ENCODE measurements at places on chromosomes 7 and 10. TPM values are rescaled to one million over a fixed set of nuclear protein-coding genes. Genes with fewer than 3 reads are reported as not detected.

TRIM50 gene
- not detected for total RNA-seq

EIF3A gene
- total RNA-seq = 87.8 TPM

DNA sequence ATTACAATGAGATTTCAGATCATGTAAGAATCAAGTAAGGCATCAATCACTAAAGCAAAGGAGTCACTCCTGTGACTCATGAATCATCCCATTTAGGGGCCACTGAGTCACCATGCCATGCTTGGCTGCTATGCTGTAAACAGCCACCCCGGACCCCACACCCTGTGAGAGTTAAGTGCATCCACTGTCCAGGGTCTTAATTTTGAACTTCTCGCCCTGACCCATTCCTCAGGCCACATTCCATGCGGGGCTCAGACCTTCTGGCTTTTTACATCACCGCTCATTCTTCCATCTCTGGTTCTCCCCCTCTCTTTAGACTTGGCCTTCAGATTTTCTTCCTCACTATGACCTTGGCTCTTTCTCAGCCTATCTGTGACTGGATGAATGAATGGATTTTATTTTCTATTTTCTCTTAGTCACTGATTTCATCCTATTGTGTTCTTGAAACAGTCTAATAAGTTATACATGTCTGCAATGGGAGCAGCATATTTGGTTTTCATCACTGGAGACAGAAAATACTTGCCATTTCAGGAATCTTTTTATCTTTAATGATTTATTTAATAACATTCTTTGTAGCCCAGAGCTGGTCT lies 239.6 kb downstream of the SKIDA1 start:
- DNase-seq = no peak

- DNase-seq = no peak
Measured at GRCh38 chr10:9437131-9437530, 1382.6 kb downstream of the GATA3 start.

DNA sequence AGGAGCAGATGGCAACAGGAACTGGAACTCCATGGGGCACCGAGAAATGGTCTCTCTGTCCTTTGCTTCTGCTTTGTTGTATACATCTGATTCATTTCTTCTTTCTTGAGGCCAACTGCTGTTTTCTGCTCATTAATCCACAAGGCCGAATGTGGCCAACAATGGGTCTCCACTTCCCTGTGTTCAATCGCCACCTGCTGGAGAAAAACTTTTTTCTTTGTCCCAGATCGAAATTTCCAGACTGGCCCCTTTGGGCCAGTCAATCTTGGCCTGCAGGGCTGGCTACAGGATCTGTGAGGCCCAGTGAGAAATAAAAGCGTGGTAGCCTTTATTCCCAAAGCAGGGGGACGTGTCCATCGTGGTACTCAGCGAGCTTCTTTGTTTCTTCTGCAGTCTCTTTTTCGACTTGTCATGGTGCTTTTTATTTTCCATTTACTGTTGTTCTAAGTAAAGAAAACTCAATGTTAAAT lies 58.8 kb downstream of the PARP12 start:
- peak; percentile 42 for DNase-seq

ANLN gene
- 0.82 TPM for total RNA-seq

DNA sequence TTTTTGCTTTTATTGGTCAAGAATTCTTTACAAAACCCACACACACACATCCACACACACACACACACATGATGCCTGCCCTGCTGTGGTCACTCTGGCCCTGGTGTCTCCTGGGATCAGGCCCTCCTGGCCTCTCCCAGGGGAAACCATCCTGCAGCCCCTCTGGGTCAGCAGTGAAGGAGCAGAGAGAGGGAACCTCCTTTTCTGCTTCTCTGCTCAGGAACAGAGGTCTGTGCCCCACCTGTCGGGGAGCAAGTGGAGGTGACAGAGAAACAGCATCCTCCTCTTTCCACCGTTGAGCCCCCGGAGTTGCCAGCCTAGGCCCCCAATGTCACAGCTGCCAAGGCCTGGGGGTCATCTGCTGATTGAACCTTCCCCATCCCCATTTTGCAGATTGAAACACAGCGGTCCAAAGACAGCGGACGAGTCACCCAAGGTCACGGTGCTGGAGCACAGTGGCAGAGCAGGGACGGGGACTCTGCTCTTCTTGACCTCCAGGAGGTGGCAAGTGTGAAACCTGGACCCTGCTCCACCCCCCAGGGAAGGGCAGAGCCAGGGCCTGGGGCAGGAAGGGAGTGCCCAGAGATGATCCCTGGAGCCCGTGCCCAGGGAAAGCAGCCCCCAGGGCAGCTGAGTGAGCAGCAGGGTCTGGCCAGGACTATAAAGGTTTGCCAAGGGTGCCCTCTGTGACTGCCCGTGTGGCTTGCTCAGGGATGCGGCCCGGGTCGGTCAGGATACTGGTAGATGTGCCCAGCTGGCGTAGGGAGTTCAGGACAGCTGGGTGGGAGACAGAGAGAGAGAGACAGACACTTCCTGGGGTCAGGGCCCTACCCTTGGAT lies 15.0 kb upstream of the TBL2 start:
- no peak for DNase-seq

GRCh38 chr7:130409712-130410072 lies 29.4 kb downstream of the CPA1 start:
- DNase-seq = no peak

DNA sequence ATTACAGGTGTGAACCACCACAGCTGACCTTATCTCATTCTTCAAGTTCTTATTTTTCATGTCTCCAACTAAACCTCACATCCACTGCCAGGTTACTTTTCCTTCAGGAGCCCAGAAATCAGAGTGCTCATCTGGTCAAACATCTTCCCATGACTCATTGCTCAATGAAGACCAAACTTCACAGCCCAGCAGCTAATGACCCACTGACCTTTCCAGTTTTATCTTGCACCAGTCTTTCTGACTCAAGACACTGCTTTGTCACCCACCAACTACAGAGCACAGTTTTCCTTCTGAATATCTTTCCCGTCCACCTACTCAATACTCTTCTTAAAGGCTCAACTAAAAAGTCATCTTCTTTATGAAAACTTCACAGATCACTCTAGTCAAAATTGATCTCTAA lies 245.1 kb downstream of the CHCHD3 start:
- DNase-seq = no peak

DNA sequence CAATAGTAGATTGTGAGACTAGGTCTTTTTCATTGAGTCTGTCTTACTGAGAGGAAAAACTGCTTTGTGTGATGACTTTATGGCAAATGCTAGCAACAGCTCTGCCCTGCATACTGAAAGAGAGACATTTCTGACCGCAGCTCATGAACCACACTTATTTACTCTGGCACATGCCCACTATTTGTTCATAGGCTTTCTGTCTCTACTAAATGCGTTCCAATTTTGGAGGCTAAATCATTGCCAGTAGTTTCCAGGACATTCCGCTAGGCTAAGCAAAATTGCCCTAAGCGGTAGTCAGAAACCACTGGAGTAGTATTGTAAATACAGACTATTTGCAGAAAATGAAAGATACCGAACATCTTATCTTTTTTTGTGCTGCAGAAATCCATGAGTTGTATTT lies 55.6 kb upstream of the DLX6 start:
- DNase-seq = no peak

- no peak for DNase-seq
Measured at GRCh38 chr10:61779950-61780659, 117.4 kb downstream of the CABCOCO1 start.

GRCh38 chr7:83588602-83589240 lies 60.2 kb downstream of the SEMA3E start:
- DNase-seq = no peak

DNA sequence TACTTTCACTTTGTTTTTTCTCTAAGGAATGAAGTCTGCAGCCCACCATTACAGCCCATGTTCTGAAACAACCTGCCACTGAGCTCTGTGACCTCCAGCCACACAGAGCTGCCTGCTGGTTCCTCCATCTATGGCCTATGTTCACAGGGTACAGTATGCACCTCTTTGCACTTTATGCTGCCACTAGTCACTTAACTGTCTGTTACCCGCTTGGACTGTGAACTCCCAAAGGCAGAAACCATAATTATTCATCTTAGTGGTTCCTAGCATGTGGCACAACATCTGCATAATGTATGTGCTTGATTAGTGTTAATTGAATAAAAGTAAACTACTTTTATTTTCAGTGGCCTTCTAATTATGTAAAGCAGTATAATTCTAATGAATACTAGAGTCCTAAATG lies 95.5 kb upstream of the BET1 start:
- no peak for DNase-seq

CADPS2 gene
- not detected for total RNA-seq

DNA sequence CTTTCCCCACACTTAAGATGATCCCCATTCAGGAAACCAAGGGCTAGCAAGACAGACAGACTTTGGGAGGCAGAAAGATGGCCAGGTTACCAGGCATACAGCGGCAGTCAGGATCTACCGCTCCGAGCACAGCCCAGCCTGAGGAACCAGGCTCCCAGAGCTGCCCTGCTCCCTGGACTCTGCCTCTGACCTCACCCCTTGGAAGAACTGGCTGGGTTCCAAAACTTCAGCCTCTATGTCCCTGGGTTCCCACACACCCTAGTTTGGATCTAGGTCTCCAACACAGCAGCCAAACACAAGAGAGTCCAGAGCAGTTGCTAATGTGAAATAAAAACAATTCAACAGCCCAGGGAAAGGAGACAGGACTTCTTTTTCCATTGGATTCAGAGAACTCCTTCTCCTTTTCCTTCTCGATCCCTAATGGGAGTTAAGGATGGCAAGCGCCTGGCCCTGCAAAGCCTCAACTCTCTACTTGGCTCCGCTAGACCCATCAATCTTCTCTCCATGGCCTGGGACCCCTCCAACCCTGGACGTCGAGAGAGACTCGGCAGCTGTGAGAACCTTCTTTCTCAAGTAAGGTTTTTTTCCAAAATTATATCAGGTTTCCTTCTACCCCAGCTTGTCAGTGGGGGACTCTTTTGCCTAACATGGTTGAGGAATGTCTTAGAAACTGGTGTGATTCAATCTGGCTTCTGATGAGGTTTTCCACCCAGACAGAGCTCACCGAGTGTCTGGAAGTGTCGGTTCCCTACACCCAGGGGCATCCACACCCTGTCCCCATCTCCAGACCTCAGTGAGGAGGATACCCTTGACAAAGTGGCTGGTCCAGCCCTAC lies 219.6 kb downstream of the KCNMA1 start:
- DNase-seq = no peak

SRGN gene
- 262 TPM for total RNA-seq

DNA sequence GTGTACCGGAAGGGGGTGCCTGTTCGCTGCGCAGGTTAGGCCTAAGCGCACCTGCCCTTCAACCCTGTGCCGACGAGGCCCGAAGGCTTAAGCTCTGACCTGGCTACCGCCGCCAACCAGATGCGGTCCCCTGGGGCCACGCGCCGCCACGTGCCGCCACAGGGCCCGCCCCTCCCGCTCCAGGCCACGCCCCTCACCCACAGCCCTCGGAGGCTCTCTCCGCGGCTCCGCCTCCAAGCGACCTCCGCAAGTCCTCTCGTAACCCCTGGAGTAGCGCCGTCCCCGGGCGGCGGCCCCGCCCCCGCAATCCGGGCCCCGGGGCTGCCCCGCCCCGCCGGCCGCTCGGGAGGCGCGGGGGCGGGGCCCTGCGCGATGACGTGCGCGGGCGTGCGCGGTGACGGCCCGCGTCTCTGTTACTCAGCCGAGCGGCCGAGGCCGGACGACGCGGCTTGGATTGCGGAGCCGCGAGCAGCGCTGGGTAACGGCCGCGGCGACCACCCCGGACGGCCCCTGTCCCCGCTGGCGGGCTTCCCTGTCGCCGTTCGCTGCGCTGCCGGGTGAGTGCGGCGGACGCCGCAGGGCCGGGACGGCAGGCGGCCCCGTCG lies at the start of gene MAPK8:
TSS of gene MAPK8 (plus strand) at position 413 of the 605 bp plus-strand sequence. CDS start 94,984 bp downstream, outside the sequence.
- DNase-seq = peak; percentile 93

GRCh38 chr7:151139071-151139790 lies 28.3 kb downstream of the GBX1 start:
- DNase-seq = no peak

GRCh38 chr7:2958416-2959102 lies 85.1 kb downstream of the CARD11 start:
- no peak for DNase-seq

DNA sequence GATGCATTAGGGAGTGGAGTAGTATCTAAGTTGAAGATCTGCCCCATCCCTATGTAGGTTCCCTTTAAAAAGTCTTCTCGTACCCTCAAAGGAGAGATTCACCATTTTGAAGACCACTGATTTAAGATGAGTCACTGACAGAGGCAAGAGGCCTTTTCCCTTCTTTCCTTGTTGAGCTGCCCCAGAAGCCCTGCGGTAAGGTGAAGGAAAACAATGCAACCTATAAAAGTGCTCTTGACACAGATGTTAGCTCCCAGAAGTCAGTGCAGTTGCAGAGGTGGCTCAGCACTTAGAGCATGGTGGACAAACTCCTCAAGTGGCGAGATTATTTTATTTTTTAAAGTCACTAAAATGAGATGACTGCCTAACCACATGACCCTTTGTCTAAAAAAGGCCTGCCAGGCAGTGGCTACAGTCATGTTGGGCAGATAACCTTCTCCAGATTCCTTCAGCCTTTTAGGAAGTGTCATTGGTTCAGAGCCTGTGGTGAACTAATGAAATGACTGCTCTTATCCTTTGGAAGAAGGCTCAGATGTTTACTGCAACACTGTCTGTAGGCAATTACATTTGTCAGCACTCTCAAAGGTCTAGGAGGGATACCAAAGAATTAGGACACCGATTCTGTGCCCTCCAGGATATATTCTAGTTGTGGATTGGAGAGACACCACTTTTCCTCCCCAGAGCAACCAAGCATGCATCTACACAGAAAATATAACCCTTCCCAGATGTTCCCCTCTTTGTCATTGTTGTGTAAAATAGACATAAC lies 88.7 kb downstream of the ARID5B start:
- no peak for DNase-seq

ST8SIA6 gene
- 0.60 TPM for total RNA-seq

- no peak for DNase-seq
Measured at GRCh38 chr7:83702446-83702845, 53.5 kb upstream of the SEMA3E start.

ADRB1 gene
- total RNA-seq = 0.29 TPM

DNA sequence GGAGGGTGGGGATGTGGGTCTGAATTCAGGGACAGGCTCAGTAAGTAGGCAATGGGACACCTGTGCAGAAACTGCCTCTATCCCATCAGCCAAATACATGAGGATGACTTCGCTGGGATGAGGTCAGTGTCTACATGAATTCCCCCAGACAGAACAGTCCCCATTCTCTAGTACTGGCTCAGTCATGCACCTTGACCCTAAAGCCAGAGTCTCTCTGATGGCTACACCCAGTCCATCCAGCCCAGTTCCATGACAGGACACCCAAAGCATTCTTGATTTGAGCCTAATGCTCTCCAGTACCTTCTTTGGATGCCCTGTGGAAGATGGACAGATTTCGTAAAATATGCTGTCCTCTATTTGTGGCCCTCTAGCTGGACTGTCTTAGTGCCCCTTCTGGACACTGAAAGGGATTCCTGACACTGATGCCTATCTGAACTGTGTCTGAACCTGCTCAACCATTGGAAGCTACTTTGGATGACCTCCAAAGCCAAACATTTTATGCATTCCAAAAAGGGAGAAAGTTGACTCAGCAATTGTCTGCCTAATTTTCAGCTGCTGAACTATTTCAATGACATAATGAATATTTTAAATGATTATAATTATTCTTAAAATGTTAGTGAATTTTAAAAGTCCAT lies 14.6 kb downstream of the SFRP4 start:
- no peak for DNase-seq

OR2A12 gene
- total RNA-seq = not detected

BLNK gene
- total RNA-seq = 0.57 TPM

GRCh38 chr10:17009212-17009700 lies 120.4 kb downstream of the CUBN start:
- no peak for DNase-seq

C1QL3 gene
- total RNA-seq = not detected

- DNase-seq = no peak
Measured at GRCh38 chr10:99921948-99922347, 87.8 kb downstream of the DNMBP start.

- DNase-seq = no peak
Measured at GRCh38 chr10:121900443-121901174, 27.2 kb downstream of the ATE1 start.

CC2D2B gene
- total RNA-seq = 0.64 TPM
